Stimulated activated CD8-positive, alpha-beta memory T cell treated with anti-CD3 and anti-CD28 coated beads, Interleukin-4, amount 100 ng/mL, for 1 hour (primary cell): ENCODE measurements at places on chromosomes 11 and 22.

GRCh38 chr11:117931331-117931950 is 2.2 kb upstream of the TMPRSS13 start:
- DNase-seq = no peak

GRCh38 chr11:107266455-107266854 is 191.2 kb downstream of the CWF19L2 start:
- DNase-seq = no peak

DNA sequence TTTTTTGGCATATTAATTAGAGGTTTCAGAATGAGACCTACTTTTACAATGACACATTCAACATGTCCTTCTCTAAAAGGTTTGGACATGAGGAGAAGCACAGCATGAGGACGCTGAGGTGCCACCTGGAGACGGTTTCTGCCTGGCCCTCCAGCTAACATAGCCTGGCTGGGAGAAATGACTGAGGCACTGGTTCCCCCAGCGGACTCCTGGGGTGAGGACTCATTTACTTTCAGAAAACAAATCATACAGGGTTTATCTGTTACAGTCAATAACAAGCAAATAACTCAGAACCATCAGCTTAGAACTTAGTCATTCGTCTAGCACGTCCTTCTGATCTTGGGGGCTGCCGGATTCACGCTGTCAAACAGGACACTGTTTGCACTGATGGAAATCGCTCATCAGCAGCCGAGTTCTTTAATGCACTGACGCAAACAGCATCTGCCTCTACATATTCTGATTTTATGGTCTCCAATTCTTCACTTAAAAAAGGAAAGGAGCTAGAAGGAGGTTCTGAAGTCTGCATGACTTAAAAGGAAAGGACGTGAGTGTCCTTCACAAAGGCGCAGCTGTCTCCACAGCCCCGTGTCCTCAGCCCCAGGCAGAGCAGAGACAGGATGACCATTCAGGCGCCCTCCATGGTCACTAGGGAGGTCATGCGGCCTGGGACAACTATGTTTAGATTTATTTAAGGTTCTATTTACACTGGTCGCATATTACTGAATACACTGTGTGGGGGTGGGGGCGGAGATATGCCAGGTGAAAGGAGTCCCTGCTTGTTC is 44.2 kb downstream of the CERK start:
- no peak for DNase-seq

- no peak for DNase-seq
These were observed 557.9 kb upstream of the ANO5 start for GRCh38 chr11:21634956-21635355.

DNA sequence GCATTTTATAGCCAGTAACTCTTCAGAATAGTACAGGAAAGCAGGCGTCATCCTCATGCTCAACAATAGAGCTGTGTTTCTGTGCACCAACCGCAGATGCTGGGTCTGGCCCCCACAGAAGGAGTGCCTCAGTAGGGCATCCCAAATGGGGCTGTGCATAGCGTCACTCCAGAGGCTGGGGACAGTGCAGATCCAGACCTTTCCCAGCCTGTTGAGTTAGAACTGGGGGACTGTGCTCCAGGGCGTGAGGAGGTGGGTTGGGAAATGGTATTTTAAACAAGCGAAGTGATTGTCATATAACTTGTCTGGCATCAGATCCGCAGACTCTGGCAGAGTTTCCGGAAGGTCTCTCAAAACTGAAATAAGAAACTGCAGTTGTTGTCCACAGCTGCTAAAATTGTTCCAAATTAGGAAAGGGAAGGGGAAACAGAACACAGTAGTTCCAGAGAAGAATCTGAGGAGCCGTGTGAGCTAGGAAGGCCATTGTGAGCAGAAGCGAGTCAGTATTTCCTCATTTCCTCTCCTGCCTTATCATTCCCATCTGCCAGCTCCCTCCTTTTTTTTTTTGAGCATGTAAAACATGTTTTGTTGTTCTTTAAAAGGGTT is 52.2 kb downstream of the JAM3 start:
- no peak for DNase-seq

GRCh38 chr11:12224537-12224893 is 114.1 kb downstream of the MICAL2 start:
- DNase-seq = peak; percentile 73

GRCh38 chr11:68036141-68036716 is 2.6 kb upstream of the TCIRG1 start:
- DNase-seq = no peak

DNA sequence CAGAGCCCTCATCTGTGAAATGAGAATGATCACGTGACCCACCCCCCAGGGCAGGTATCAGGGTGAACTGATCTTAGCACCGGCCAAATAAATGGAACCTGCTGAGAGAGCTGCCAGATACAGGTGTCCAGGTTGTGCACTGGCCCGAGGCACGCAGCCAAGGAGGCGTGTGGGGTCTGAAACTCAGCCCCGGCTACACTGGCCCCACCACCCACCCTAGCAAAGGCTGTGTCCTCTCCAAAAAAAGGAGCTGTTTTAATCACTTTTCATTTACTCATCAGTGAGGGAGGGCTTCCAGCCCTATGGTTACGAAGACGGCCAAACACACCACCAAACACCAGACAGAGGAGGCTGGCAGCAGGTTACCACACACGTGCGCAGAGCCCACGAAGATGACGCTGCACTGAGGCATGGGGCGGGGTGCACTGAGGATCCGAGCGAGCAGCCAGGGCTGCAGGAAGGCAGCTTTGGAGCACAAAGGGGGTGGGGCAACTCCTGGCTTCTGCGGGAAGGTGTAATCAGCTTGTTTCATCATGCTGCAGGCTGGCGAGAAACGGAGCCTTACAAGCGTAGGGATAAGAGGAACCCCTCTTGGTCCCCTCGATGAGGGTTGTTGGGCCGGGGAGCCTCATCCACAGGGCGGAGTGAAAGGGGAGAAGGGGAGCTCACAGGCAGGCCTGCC is 19.5 kb upstream of the SLC22A12 start:
- DNase-seq = no peak

DNA sequence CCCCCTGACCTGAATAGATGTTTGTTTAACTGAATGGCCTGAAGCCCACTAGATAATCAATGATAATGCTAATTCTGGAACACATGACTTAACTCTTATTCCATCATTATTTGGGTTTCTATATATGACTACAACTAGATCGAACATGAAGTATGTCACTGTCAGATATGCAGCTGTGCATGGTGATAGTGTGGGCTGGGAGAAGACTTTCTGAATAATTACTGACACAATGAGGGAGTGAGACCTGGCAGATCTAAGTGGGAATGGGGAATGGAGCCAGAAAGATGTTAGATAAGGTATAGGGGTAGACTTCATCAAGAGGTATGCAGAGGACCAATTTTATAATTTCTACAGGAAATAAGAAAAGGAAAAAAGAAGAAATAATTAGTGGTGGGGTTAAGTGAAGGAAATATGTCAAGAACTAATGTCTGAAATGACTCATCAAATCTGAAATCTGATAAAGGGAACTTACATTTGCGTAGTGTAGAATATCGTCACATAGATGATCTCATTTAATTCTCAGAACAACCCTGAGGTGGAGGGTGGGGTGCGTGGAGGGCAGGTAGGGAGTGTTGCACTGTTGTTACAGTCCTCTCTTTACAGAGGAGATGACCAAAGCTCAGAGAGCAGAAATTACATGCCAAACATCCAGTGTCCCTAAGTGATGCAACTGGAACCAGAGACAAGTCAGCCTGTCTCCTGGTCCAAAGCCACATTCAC is 68.2 kb upstream of the EED start:
- DNase-seq = no peak

DNA sequence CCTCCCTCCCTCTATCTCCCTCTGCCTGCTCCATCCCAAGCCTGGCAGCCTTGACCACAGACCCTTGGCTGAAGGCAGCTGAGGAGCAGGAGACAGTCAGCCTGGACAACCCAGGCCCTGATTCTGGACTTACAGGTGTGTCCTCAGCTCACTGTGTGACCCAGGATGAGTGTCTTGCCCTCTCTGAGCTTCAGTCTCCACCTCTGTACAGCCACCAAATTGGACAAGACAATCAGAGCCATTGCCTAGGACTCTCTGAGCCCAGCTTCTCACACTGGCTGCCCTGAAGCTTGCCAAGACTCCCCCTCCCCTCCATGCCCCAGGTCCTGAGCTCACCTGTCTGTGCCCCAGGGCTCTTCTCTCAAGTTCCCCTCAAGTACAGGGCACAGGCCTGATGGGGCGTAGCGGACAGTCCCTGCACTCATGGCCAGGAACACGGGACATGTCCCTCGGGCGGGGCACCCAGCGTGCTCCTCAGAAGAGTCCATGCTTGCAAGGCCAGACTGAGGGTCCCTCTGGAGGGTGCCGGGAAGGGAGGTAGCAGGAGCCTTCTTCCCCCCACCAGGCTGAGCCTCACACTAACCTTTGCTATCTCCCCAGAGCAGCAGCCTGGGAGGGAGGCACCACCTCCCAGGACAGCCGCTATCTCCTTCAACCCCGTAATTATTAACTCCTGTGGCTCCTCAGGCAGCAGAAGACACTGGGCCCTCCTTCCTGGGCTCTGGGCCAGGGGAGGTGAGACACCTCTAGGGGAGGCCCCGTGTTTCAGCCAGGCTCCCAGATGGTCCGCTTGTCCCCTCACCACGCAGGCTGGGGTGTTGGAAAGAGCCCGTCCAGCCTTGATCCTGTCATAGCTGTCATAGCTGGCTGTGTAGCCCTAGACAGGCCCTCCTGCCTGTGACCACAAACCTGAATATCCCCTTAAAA is 2.6 kb upstream of the RAB3IL1 start:
- no peak for DNase-seq

- no peak for DNase-seq
These were observed 3900.6 kb upstream of the OR11H1 start for GRCh38 chr22:11627436-11627797.

DNA sequence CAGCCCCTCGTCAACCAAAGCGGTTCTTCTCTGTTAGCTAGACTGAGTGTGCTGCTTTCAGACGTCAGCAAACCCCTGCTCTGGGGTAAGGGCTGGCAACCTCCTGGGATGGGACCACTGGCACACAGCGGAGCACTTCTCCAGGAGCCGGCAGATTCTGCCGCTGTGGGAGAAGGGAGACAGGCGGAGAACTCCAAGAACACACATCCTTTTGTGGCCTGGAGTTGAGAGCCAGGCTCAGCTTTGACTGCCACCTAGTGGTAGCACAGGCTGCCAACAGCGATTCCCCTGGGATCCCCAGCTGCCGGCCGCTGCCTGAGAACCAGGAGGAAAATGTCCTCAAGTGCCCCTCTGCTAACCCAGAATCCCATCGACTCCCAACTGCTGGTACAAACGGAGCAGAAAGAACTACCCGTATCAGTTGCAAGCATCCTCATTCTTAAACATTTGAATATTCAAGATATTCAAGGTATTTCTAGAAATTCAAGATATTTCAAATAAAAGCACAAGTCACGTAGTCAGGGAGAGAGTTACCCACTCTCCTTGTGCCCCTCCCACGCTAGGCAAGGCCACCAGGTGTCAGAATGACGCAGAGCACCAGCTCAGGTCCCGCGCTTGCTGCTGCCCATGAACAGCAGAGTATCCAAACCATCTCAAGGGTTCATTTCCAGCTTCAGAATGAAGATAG is 4.9 kb downstream of the LTO1 start:
- peak; percentile 16 for DNase-seq

- DNase-seq = no peak
These were observed 10.0 kb upstream of the SCGB1D1 start for GRCh38 chr11:62179995-62180394.

- DNase-seq = no peak
These were observed 92.2 kb downstream of the HSD17B12 start for GRCh38 chr11:43772733-43773132.

- no peak for DNase-seq
These were observed 26.9 kb upstream of the ALKBH3 start for GRCh38 chr11:43853781-43854180.

GRCh38 chr11:61949169-61950034 is 749 bp upstream of the BEST1 start:
- no peak for DNase-seq

- DNase-seq = no peak
These were observed 156.4 kb downstream of the FAM181B start for GRCh38 chr11:82577246-82577645.

GRCh38 chr11:122101625-122102291 is 14.3 kb downstream of the BLID start:
- no peak for DNase-seq

GRCh38 chr22:36940676-36941075 is 27.2 kb downstream of the CSF2RB start:
- DNase-seq = no peak

DNA sequence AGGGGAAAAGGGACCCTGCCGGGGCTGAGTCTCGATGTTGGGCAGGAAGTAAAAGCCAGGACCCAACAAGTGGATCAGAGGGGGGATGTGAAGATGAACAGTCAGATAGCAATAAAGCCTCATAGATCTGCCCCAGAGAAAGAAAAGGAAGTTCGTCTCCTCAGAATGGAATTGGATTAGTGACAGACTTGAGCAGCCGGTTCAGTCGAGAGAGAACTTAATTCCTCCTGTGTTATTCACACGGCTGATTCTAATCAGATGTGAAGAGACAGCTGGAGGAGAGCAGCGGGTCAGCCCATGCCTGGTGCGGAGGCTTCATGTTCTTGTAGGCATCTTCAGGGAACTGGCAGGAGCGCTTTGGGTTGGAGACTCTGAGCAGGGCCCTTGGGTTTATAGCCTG is 29.3 kb upstream of the CABP7 start:
- no peak for DNase-seq

GRCh38 chr11:122209619-122210366 is 93.8 kb upstream of the BLID start:
- DNase-seq = no peak

GRCh38 chr11:118366287-118366686 is 6.9 kb downstream of the UBE4A start:
- DNase-seq = no peak

GRCh38 chr11:132158091-132158490 is 787.7 kb downstream of the NTM start:
- DNase-seq = no peak

DNA sequence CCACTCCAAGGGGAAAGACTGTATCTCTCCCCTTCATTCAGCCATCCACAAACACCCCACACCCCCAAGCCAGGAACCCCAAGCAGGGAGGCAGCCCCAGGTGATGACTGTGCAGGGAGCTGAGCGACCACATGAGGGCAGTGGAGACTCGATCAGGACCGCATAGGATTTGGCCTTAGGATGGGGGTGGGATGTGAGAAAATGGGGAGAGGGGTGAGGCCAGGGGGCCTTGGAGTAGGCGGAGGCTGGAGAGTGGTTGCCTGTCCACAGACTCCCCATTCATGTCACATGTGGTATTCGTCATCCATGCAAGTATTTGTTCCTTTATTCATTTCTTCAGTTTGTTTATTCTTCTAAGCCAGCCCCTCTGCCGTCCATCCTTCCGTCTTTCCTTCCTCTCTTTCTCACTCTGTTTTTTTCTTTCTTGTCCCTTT is 2.7 kb upstream of the RHOD start:
- DNase-seq = no peak
